ENCODE measurements at places on chromosomes 13 and 19.

DNA sequence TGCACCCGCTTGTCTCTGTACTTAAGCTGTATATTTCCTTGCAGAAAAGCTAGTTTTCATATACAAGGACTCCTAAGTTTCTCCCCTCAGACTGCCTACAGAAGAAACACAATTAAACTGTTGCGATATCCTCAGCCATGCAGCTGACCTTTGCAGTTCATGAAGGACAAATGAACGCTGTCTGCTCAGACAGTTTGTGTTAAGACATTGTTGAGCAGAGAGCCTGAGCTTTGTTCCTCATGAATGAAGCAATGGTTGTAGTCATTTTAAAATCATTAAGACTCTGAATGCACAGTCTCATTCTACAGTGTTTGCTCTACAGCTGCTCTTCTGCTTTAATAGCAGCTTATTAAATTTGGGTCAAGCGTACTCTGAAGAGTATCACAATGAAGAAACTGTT is 23.2 kb upstream of the MAB21L1 start:
- DNase-seq: no peak

GRCh38 chr13:95298971-95299621 is 2.2 kb downstream of the ABCC4 start:
- no peak for DNase-seq

GRCh38 chr19:21432590-21432989 is 35.7 kb downstream of the ZNF493 start:
- DNase-seq: no peak

DNA sequence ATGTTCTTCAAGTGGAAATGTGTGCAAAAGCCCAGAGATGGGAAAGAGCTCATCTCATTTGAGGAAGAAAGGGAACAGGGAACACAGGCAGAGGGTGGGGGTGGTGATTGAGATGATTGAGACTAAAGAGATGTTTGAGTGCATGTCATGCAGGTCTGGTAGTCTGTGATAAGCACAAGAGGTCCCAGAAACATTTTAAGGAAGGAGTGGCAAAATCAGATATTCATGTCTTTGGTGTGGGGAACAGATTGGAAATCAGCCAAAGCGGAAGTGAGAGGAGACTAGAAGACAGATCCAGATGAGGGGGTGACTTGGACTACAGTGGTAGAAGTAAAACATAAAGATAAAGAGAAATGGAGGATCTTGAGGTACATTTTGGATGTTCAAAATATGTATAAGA is 39.4 kb upstream of the DACH1 start:
- DNase-seq: no peak

GRCh38 chr13:94328381-94329041 is 151.0 kb downstream of the DCT start:
- DNase-seq: no peak
